CD14-positive monocyte (primary cell): ENCODE measurements at places on chromosomes 6 and 20.

- no peak for DNase-seq
Measured at GRCh38 chr6:156931283-156931682, 154.1 kb downstream of the ARID1B start.

DNA sequence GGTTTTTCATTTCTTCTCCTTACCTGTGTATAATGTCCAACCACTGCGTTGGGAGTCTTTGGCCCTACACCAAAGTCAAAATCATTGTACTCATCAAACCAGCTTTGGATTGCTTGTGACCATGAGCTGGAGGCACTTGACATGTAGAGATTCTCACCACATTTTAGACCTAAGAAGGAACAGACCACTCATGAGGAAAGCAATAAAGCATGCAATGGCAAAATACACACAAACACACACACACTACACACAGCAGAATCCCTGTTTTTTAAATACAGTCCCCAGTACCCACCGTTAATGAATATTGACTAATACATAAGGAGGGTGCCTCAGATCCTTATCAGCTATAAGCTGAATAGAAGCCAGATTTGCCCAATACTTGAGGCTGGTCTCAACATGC, 10.5 kb downstream of the CRISP3 start:
- no peak for DNase-seq

DNA sequence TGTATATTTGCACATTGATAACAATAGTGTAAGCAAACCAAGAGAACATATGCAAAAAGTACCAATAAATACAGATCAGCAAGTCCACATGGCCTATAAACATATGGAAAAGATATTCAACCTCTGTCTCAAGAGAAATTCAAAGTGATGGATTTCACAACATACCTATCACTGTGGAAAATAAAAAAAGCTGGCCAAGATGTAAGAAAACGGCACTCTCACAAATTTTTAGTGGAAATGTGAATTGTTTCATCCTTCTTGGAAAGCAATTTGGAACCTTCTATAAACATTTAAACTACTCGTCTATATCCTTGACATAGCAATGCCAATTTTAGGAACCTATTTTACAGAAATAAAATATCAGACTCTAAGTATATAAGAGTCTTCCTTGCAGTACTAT, 559.8 kb downstream of the QKI start:
- DNase-seq, result no peak

DNA sequence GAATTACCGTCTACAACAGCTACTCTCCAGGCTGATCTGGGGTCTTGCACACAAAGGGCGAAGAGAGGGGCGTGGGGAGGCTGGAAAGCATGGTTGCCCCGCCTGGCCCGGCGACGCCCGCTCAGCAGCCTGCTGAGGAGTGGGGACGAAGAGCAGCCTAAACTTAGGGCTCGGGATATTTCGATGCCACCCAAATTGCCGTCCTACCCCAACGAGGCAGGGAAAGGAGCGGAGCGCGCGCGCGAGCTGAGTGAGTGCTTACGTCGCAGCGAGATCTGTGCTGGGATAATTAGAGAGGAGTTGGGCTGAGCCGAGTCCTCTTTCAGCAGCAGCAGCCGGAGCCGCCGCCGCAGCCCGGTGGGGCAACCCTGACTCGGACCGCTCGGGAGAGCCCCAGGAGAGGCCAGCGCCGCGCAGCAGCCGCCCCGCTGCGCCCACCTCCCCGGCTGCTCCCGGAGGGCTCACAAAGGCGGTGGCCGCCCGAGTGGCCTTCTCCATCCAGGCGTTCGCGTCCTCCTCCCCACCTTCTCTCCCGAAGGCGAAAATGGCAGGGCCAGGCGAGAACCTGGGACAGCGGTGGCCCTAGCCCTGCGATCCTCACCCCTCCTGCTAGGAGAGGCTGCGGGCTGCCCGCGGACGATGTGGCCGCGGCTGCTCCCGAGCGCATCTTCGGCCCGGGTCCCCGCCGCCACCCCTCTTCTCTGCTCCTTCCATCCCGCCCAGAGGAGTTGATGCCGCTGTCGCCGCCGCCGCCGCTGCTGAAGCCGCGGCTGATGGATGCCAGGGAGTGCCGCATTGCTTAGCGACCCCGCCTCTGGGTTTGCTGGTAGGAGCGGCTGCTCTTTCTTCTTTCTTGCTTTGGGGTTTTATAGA, at the start of gene CLVS2:
CLVS2 (plus strand) TSS at position 315 of the 873 bp plus-strand sequence. CDS start 1,543 bp downstream, outside the sequence.
- no peak for DNase-seq

- DNase-seq, result no peak
Measured at GRCh38 chr6:3913077-3913957, 64.1 kb downstream of the FAM50B start.

DNA sequence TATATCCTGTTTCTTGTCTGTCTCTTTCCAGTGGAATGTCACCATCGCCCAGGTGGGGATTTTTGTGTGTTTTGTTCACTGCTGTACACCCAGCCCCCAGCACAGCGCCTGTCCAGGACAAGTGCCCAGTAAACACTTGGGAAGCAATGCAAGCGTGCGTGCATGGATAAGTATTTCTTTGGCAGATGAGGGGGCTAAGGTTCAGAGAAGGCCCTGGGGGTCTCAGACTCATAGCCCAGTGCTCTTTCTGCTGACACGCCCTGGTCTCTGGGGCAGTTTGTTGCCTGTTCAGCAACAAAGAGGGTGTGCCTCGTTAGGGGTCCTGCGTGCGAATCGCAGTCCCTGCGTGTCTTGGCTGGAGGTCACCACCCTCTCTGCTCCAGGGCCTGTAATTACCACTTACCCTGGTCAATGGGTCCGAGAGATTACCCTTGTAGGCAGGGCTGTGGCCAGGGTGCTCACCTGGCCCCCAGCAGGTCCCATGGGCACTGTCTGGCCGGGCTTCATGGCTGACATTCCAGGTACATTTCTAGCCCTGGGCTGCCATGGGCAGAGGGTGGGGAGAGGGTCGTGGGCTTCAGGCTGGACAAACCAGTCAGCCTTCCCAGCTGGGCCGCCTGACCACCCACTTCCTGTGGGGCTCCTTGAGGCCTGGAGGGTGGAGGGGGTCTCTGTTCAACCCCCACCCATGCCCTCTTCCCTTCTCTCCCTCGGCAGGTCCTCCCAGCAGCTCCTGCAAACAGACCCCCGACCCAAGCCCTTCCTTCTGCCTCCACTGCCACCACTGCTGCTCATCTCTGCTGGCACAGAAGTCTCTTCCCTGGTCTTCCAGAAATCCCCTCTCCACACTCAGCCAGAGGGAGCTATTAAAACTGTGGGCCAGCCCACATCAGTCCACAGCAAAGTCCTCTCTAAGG, 87.1 kb downstream of the CEBPB start:
- no peak for DNase-seq

DNA sequence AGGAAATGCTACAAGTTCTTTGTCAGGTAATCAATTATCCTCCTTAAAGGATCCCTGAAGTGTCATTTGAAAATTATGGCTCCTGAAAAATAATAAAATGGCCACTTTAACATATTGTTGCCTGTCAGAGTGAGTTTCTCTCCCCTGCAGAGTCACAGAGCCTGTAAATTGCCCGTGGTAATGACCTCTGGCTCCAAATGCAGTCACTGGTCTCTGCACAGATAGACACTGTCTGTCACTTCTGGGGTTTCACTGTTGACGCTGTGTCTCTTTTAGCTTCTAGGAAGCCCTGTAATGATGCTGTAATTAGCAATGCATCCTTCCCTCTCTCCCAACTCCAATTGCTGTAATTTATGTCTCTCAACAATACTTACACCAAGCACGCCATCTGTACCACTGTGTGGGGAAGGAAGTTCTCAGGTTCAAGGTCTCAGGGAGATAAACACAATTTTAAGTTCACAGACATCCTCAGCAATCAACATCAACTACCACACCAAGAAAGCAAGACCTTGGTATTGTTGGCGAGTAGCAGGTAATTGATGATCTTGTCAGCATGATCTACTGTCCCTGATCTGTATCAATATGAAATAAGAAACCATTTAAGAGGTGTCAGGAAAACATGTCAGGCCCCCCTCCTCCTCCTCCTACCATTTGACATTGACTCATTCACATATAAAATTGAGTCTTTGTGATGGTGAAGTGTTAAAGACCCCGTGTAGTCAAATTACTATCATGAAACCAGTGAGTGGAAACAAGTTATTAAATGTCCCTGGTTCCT, 91.2 kb upstream of the SULF2 start:
- DNase-seq, result no peak

- DNase-seq, result no peak
Measured at GRCh38 chr6:161503570-161503969, 229.7 kb upstream of the AGPAT4 start.

DNA sequence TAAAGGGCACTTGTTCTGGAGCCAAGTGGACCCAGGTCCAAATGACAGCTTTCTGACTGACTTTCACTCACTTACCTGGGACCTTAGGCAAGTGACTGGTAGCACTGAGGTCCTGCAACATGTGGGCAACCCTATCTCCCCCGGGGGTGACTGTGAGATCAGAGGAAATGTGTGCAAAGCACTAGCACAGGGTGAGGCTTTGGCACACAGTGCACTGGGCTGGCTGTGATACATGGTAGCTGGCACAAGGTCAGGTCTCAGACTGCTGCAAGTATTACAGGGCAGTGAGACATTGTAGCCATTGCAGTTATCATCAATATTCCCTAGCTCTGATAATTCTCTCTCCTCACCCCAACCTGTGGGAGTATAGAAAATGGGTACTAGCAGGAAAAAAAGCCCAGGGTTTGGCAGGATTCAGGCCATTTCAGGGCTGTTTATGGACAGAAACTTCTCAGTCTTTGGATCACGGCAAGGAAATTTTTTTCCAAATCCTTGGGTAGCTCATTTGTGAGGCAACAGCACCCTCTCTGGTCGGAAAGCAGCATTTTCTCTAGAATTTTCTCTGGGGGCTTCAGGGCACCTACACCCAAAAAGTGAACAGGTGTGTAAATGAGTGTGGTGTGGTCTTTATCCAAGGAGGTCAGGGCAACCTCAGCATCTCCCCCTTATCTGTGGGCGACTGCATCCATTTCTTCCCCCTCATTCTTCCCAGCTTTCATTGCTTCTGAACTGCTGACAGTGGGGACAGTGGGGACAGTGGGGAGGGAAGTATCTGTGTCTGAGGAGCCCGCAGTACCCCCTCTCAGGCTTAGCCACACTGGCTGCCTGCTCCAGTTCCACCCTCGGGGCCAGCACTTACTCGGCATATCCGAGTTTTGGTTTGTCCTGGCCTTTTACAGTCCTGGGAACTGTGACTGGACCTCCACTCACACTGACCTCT, 148.7 kb upstream of the PHACTR3 start:
- DNase-seq, result no peak

DNA sequence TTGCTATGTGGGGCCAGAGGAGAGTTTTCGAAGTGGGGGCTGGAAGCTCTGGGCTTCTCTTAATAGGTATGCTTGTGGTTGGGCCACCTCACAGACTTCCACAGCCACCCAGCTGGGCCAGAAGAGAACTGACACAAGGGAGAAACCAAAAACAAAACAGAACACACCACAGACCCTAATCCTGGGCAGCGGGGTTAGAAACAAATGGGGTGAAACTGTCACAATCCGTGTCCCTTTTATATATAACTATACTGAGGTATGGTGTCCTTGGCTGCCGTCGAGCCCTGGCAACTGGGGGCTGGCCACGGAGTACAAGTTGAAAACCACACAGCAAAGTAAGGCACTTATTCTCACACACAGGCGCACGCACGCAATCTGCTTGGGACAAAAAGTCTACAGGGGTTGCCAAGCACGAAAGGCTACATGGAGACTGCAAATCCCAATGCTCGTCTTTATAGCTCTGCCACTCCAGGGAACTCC, 78.3 kb downstream of the TRAM2 start:
- DNase-seq, result no peak

GRCh38 chr6:35008858-35009257, 119.8 kb downstream of the ANKS1A start:
- DNase-seq, result no peak

GRCh38 chr6:128743974-128744765, 138.8 kb upstream of the LAMA2 start:
- no peak for DNase-seq

GRCh38 chr6:38755874-38756273, 40.8 kb downstream of the DNAH8 start:
- DNase-seq, result no peak

DNA sequence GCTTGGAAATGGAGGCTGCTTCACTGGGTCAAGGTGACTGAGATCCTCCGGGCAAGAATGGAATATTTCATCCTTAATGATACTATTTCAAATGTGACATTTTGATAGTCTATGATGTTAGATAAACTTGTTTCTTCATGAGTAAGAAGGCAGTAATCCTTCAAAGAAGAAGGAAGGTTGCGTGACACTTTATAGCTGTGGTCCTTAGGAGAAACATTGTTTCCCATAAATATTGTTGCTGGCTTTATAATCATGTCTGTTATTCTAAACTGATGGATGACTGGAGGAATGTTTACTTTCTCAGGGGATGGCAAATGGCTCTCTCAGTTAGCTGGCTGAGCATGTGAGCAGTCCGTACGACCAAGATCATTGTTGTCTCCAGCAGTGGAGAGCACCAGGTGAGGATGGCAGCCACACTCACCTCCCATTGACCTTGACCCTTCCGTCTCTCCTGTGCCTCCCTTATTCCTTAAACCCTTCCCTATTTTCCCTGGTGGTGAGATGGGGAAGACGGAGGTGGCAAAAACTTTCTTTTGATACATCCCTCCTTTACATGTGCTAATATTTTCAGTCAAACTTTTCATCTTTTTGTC, 171.2 kb upstream of the OLIG3 start:
- no peak for DNase-seq

DNA sequence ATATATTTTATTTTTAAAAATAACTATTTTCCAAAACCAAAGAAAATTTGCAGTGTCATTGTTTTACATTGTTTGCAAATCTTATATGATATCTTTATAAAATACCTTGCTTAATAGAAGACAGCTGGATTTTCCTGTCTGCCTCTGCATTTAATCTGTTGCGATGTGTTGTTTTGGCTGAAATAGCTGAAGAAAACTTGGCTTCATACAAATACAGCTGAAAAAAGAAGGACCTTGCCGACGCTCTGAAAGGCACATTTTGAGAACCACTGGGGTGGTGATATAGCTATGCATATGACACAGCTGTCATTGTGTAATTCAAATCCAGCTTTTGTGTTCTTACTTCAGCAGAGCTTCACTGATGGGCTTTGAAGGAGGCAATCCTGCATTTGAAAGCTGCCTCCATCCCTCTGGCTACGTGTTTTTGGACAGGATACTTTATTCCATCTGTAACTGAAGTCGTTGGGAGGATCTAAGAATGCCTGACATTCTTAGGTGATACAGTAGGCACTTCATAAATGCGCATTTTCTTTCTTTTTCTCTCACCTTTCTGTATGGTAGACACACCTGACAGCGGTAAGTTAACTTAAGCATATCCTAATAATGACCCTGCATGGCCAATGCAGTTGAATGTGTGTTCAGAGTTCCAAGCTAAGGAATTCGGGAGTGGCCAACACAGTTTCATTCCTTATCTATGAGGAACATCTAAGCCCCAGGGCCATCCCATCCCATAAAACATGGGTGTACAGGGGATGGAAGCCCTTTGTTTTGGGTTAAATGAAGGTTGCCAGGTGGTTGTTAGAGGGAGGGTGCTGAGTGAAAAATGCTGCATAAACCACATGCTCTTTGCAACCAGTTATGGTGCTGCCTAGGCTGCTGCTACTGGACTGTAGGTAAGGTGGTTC, 213.0 kb downstream of the TFAP2A start:
- DNase-seq, result no peak

- DNase-seq, result no peak
Measured at GRCh38 chr6:35053701-35054100, 87.4 kb downstream of the TCP11 start.
